ENCODE measurements at places on chromosomes 5 and 9.

- H3K4me1 ChIP-seq: peaks cover 17% of the 10 kb centered on the region
- no peaks in the 10 kb centered on the region for H3K27me3 ChIP-seq
- no peak for DNase-seq
- H3K4me3 ChIP-seq: no peak overlapping the region
- no peak overlapping the region for H3K27ac ChIP-seq
Observed at GRCh38 chr5:11214864-11215644, 454.0 kb upstream of the DAP start.

DNA sequence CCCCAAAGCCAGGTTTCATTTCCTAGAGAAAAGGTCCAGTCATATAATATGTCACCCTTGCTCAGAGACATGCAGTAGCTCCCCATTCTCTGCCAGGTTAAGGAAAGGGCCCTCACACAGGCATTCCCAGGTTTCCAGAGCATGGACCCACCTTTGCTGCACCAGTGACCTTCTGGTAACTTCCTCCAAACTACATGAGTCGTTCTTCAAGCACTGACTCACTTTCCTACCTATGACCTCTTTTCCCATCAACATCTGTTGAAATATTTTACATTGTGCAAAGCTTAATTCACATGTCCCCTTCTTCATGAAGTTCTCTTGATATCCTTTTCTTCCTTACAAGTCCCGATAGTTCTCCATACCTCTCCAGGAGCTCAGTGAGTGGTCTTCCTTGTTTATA is 25.9 kb downstream of the SH3TC2 start:
- H3K27ac ChIP-seq: no peak overlapping the region
- H3K36me3 ChIP-seq: no peaks in the 10 kb centered on the region
- DNase-seq: no peak
- H3K4me1 ChIP-seq: peaks cover 53% of the 10 kb centered on the region

DNA sequence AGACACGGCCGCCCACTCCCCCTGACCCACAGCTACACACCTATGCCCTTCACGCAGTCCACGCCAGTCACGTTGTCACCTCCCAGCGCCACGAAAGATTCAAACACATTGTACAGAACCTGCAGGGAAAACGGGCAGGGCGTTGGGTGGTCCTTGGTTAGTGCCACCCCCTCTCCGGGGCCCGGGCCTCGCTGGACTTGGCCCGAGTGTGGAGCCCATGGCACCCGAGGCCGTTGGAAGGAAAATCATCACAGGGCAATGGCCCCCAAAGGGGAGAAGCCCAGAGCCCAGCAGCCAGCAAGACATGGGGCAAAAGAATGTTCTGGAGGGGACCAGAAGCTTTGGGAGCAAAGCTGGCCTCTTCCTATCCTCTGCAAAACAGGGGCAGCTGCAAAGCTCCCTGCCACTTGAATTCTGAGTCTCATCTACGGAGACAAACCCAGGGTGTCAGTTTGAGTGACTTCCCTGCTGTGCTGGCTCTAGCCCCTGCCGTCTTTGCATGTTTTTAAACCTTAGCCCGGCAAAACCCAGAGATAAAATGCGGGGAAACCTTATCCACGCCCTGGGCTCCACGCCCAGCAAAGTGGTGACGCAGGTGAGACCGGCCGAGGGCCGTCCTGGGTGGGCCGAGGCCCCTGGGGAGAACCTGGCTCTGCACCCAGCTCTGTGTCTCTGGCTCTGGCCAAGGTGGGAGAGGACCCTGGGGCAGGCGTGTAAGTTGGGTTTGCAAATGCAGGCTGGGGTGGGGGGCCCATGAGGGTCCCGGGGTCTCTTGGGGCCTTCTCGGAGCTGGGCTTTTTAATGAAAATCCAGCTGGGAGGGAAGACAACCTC is 38.9 kb downstream of the SLC9A3 start:
- H3K27ac ChIP-seq: no peak overlapping the region
- no peak overlapping the region for H3K4me3 ChIP-seq
- peaks cover 34% of the 10 kb centered on the region for H3K4me1 ChIP-seq
- no peak for DNase-seq
- no peaks in the 10 kb centered on the region for H3K27me3 ChIP-seq

DNA sequence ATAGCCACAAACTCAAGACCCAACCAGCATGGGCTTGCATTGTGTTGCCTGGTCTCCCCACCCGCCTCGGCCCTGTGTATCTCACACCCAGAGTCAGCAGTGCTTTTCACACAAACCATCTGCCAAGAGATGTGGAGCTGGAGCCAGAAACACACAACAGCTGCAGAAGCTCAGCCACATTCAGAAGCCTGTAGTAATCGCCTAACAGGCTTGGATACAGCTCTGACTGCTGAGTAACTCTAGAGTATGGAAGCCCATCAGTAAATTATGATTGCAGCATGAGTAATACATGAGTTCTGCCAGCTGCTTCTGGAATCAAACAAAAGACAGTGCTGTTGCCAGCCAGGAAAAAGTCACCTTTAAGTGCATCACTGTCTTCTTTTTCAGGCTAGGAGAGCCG is 16.0 kb downstream of the TEK start:
- no peaks in the 10 kb centered on the region for H3K4me1 ChIP-seq
- no peaks in the 10 kb centered on the region for H3K36me3 ChIP-seq
- no peak overlapping the region for H3K27ac ChIP-seq
- no peak for DNase-seq
- no peaks in the 10 kb centered on the region for H3K27me3 ChIP-seq

DNA sequence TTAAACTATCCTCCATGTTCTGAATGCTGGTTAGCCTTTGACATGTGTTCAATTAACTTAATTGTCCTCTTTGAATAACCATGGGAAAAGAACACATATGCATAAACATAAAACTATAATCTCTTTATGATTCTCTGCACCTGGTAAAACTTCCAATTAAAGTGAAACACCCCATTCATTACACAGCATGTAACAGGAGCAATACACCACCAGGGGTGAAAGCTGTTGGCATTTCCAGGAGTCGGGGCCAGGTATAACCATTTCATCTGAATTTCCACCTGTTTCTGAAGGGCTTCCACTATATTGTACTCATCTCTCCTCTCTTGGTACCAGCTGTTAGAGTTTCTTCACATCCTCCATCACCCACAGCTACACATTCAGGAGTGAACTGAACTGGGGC is 303.8 kb downstream of the EDIL3 start:
- H3K27me3 ChIP-seq: no peaks in the 10 kb centered on the region
- no peak for DNase-seq
- H3K4me1 ChIP-seq: no peaks in the 10 kb centered on the region

DNA sequence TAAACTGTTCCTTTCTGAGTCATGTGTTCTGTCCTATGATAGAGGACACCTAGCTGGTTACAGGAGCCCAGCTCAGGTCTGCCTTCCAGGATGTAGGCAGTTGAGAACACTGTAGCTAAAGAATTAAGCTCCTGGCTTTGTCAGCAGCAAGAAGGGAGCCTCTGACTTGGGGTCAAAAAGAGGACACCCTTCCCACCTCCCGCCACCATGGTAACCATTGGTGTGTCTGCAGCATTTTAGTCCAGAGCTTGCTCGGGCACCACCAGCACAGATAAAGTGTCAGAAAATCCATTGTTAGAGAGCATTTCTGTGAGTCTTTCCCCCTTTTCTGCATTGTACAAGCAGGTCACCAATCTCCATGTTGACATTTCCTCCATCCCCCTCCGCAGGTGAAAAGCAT is 181.7 kb downstream of the DOCK8 start:
- no peak overlapping the region for H3K4me3 ChIP-seq
- H3K27ac ChIP-seq: no peak overlapping the region
- no peaks in the 10 kb centered on the region for H3K4me1 ChIP-seq
- H3K36me3 ChIP-seq: peaks cover 71% of the 10 kb centered on the region
- no peaks in the 10 kb centered on the region for H3K27me3 ChIP-seq
- DNase-seq: no peak

DNA sequence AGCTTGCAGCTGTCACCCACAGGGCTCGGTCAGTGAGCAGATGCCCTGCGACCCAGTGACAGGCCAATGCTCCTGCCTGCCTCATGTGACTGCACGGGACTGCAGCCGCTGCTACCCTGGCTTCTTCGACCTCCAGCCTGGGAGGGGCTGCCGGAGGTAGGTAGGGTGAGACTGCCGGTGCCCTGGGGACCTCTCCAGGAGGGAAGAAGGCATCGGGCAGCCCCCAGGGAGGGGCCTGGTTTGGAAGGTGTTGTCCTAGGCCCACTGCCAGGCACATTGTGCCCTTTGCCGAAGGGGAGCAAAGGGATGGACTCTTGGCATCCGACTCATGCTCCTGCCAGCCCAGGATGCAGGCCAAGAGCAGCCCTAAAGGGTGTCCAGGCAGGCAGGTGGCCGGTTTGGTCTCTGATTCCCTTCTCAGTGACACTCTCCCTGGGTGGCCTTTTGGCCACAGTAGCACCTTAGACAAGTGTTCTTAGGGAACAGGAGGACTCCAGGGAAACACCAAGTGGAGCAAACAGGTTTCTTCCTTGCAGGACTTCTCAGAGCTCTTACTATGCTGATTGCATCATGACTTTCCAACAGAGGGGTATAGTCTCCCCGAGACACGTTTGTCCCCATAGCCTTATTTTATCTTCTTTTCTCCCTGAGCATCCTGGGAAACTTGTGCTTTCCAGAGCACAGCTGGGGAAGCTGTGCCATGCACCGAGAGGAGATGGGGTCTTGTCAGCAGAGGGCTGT is 28.1 kb upstream of the AIF1L start:
- H3K27me3 ChIP-seq: no peaks in the 10 kb centered on the region
- no peak overlapping the region for H3K4me3 ChIP-seq
- no peak for DNase-seq
- H3K27ac ChIP-seq: no peak overlapping the region
- H3K36me3 ChIP-seq: no peaks in the 10 kb centered on the region

GRCh38 chr9:1469996-1470395 is 419.8 kb downstream of the DMRT2 start:
- no peak overlapping the region for H3K27ac ChIP-seq
- H3K36me3 ChIP-seq: no peaks in the 10 kb centered on the region
- no peak overlapping the region for H3K4me3 ChIP-seq
- DNase-seq: no peak
- H3K4me1 ChIP-seq: no peaks in the 10 kb centered on the region
